AG04450 (cell line): ENCODE measurements at places on chromosomes 6 and 20. TPM values are rescaled to one million over a fixed set of nuclear protein-coding genes. Genes with fewer than 3 reads are reported as not detected.

DNA sequence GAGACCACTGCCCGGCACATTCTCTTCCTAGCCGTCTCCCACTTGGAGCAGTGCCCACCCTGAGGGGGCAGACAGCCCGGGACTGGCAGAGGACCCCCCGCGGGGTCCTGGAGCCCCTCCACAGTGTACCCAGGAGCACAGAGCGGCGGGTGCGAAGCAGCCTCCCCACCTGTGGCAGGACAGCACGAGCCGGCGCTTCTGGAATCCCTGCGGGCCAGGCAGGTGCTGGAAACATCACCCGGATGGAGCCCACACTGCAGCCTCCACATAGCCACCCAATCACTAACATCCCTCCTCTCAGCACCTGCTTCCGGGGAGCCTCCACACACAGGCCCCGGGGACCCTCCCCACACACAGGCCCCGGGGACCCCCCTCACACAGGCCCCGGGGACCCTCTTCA is 18.7 kb downstream of the GATA5 start:
- no peak for DNase-seq

The SLC22A2 gene
- polyA plus RNA-seq = not detected in 2 replicates

DNA sequence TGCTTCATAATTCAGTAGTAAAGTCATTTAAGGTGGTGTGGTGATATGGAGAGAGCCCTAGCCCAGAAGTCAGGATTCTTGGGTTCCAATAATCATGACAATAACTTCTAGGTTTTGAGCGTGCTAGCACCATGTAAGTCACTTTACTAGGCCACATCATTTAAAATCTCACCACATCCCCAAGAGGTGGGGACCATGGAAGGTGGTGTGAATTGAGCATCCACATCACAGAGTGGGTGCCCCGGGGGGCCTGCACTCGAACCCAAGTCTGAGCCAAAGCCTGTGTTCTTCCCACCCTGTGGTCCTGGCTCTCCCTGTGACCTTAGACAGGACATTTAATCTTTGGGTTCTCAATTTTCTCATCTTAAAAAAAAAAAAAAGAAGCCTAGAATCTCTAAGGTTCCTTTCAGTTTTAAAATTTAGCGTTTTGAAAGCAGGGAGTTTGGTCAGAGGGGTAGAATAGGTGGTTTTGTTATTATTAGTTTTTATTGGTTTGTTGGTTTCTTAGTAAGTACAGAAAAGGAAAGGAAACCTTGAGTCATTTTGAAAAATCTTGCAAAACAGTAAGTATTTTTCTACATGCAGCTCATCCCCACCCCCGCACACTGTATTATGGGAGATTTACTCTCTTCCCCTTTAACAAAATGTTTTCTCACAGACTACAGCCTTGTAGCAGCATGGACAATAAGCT is 26.4 kb downstream of the ARMC2 start:
- no peak for DNase-seq

The TFAP2D gene
- not detected in 2 replicates for polyA plus RNA-seq

- DNase-seq = no peak
These were observed 10.6 kb downstream of the NFATC2 start for GRCh38 chr20:51531712-51532456.

The SLC17A2 gene
- not detected in 2 replicates for polyA plus RNA-seq

- DNase-seq = no peak
These were observed 181.7 kb downstream of the WDR27 start for GRCh38 chr6:169520104-169520503.

- no peak for DNase-seq
These were observed 579.1 kb downstream of the BMP2 start for GRCh38 chr20:7346562-7346961.

The BIRC7 gene
- not detected in 2 replicates for polyA plus RNA-seq

The MYBL2 gene
- polyA plus RNA-seq = 1.7 and 2.5 TPM in 2 replicates

- DNase-seq = no peak
These were observed 16.2 kb upstream of the UFL1 start for GRCh38 chr6:96505363-96505762.

- peak; percentile 78 for DNase-seq
These were observed at the start of gene REV3L for GRCh38 chr6:111482959-111483735. Gene REV3L (minus strand): TSS chr6:111483218. CDS start chr6:111482888, 330 bp downstream.

GRCh38 chr6:11536795-11537194 is 754 bp upstream of the TMEM170B start:
- DNase-seq = no peak

DNA sequence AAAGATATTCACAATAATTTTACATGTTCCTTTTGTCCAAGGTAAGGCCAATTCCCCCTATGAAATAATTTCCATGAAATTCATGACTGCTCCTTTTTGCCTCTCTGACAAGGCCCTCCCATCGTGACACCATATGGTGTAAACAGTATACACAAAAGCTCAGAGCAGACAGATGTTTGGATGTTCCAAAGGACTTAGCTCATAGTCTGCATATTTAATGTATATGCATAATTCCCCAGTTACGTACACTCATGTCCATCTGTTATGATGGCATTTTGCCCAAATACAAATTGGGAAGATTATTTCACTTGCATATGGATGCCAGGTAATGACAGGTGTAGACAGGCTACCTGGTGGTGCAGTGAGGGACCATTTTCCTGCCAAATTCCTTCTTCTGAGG is 376.5 kb downstream of the KHDRBS2 start:
- no peak for DNase-seq

GRCh38 chr20:54598352-54598751 is 123.0 kb downstream of the DOK5 start:
- no peak for DNase-seq

- no peak for DNase-seq
These were observed 127.6 kb upstream of the AKAP12 start for GRCh38 chr6:151112130-151112529.

DNA sequence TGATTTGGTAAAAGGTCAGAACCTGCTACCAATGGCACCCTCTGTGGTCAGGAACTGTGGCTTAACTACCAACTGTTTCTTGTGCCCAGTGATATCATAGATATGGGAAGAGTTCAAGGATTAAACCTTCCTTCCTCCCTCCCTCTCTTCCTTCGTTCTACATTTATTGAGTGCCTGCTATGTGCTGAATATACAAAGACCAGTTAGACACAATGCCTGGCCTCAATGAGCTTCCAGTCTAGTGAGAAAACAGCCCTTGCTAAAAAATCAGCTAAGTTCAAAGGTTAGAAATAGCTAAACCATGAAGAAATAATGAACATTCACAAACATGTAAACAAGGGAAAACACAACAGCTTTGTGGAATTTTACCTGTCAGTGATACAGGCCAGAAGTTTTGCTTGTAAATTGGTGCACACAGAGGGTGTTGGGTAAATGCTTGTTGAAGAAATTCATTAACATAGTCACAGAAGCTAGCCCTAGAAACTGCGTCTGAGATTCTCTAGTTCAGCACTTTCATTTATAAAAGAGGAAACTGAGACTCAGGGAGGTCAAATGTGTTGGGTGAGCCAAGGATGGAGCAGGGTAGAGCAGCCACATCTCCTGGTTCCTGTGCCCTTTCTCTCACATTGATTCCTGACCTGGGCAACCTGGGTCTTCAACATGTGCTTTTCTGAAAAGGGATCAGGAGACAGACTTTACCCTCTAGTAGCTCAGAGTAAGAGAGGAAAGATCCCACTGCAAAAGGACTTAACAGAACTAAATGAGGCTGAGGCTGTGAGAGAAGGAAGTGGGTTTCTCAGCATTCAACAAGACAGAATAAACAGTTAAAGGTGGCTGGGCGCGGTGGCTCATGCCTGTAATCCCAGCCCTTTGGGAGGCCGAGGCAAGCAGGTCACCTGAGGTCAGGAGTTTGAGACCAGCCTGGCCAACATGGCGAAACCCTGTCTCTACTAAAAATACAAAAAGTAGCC is 14.4 kb upstream of the FOXO3 start:
- no peak for DNase-seq

DNA sequence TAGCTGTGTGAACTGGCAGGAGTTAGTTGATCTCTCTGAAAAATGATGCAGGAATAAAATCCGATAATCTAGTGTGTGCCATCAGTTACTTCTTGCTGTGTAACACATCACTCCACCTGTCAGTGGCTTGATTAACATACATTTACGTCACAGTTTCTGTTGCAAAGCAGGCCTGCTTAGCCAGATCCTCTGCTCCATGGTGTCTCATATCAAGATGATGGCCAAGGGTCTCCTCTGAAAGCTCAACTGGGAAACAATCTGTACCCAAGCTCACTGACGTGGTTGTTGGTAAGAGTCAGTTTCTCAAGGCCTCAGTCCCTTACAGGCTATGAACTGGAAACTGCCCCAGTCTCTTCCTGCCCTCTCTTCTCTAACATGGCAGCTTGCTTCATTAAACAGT is 51.8 kb downstream of the FOXA2 start:
- no peak for DNase-seq

The NNAT gene
- 54.0 and 59.6 TPM in 2 replicates for polyA plus RNA-seq

The CST2 gene
- not detected in 2 replicates for polyA plus RNA-seq

DNA sequence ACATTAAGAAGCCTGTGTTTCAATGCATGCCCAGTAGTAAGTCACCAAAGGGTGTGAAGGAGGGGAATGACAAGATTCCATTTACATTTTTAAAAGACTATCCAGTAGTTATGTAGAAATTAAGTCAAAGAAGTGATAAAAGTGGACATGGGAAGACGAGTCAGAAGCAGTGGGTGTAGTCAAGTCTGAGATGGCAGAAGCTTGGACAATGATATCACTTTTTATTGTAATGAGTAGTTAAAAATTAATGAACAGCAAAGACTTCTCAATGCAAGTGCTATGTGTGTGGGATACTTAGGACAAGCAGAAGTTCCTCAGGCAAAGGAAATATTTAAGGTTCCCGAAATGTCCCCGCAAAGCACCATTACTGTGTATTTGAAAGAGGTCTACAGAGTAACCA is 156.0 kb downstream of the DST start:
- DNase-seq = no peak

DNA sequence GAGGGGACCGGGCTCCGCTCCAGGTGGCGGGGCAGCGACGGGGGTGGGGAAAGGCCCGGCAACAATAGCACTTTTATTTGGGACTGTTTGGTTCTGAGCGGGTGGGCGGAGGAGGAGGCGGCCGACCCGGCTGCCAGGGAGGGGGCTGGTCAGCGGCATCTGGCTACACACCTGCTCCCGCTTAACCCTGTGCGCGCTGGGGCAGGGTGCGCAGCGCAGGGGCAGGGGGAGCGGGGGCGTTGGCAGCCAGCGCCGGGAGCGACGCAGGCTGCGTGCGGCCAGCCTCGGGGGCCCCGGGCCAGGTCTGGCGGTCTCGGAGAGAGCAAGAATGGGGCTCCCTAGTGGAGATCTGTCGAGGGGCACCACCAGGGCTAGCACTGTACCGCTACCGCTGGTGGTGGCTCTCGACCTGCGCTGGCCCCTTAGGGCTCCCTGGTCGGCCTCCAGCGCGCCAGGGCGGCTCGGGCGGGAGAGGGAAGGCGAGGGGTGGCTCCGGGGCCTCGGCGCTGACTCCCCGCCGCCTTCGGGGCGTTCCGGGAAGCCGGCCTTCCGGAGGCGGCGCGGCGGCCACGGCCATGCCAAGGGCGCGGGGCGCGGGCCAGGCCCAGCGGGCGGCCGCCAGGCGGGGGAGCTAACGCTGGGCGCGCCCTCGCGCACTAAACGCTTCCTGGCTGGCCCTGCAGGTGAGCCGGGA is 92.4 kb downstream of the NCR2 start:
- no peak for DNase-seq

GRCh38 chr6:14123386-14124111 is 6.0 kb downstream of the CD83 start:
- DNase-seq = no peak

DNA sequence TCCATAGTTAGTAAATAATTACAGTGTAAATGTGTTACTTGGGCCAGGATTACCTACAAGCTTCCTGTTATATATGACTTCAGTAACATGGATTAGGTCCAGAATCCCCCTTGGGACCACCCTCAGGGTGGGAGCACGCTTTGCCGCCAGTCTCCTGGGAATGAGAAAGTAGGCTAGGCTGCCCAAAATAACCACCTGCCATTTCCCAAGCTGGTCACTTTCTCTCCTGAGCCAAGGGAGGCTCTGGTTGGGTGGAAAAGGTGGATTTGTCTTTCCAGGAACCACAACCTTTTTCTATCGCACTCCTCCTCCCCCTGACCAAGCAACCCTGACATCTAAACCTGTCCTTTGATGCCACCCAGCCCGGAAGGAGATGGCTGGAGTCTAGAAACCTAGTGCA is 9.6 kb upstream of the RIMS4 start:
- DNase-seq = no peak

- no peak for DNase-seq
These were observed 719 bp upstream of the EDN1 start for GRCh38 chr6:12289365-12289919.

DNA sequence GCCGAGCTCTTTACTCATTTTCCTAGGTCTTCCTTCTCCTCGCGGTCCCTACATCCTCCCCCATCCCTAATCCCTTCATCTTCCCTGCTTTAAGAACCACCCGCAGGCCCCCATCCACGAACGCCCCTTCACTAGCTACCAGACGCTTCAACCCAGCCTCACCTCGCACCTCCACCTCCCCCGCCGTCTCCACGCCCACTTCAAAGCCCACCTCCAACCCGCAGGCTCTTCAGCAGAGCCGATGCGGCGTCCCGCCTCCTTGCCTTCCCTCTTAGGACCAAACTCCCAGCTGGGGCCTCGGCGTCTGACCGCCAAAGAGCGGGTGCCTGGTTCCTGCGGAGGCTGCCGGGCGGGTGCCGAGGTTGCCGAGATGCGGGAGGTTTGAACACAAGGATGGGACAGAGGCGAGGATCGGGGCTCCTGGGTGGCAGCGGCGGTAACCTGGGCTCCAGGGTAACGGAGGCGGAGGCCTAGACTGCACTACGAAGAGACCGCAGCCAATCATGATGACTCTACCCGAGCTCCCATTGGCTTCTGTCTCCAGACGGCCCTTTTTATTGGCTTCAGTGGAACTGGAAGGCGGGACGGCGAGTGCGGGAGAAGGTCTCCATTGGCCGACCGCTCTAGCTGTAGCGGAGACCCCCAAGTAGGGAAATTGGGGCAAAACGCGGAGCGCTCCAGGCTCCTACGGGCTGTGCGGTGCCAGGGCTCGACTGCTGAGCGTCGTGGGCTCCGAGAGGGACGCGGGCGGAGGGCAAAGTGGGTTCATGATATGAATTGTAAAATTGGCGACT is at the start of gene LCA5:
TSS of gene LCA5 (minus strand) at position 477 of the 794 bp plus-strand sequence. CDS start 18,536 bp downstream, outside the sequence.
- DNase-seq = peak; percentile 90

The WFDC5 gene
- polyA plus RNA-seq = not detected in 2 replicates

GRCh38 chr20:58025233-58025632 is 203.2 kb downstream of the ANKRD60 start:
- DNase-seq = no peak

- no peak for DNase-seq
These were observed 195.8 kb upstream of the FUT9 start for GRCh38 chr6:95819939-95820338.

- no peak for DNase-seq
These were observed 290.6 kb downstream of the CBLN4 start for GRCh38 chr20:55714736-55715135.

The FRMD1 gene
- polyA plus RNA-seq = not detected in 2 replicates

The ATXN1 gene
- 11.8 and 12.6 TPM in 2 replicates for polyA plus RNA-seq

GRCh38 chr20:13749811-13750210 is 34.9 kb downstream of the ESF1 start:
- no peak for DNase-seq

The COL19A1 gene
- 0.09 TPM in 1 of 2 replicates, not detected in the other for polyA plus RNA-seq

GRCh38 chr20:12978613-12979495 is 29.9 kb upstream of the SPTLC3 start:
- DNase-seq = no peak

- no peak for DNase-seq
These were observed 146.5 kb downstream of the CDKAL1 start for GRCh38 chr6:20680697-20681165.
